ENCODE measurements at places on chromosomes 13 and 19.

- DNase-seq: no peak
These were observed at the start of gene SBSN for GRCh38 chr19:35528218-35529038. Gene SBSN (minus strand): TSS chr19:35528311. CDS start chr19:35528281, 30 bp downstream.

- DNase-seq: no peak
These were observed 1.3 kb downstream of the LSR start for GRCh38 chr19:35249848-35250711.

DNA sequence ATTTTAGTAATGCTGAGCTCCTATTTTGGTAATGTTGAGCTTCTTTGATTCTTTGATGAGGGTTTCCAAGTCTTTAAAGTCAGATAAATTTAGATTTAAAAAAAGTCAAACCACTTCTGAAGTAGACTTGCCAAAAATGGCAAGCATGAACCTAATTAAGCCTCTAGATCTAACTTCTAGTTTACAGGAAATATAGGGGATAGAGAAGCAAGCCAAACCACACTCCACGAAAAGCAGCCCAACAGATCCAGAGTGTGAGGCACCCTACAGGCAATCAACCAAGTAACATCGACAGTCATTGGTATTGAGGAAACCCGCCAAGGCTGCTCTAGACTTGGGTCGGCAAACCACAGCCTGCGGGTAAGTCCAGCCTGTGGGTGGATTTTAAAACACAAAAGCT is 3.7 kb downstream of the GGACT start:
- DNase-seq: no peak

DNA sequence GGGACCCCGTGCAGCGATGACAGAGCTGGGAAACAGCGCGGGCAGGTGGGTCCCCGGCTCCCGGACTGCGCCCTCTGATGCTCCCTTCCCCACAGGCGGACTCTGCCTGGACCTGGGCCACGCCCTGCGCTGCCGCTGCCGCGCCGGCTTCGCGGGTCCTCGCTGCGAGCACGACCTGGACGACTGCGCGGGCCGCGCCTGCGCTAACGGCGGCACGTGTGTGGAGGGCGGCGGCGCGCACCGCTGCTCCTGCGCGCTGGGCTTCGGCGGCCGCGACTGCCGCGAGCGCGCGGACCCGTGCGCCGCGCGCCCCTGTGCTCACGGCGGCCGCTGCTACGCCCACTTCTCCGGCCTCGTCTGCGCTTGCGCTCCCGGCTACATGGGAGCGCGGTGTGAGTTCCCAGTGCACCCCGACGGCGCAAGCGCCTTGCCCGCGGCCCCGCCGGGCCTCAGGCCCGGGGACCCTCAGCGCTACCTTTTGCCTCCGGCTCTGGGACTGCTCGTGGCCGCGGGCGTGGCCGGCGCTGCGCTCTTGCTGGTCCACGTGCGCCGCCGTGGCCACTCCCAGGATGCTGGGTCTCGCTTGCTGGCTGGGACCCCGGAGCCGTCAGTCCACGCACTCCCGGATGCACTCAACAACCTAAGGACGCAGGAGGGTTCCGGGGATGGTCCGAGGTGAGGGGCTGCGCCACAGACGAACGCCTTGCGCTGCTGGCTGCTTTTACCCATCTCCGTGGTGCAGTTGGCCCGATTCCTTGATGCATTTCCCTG is 7.8 kb upstream of the SELENOV start:
- DNase-seq: no peak

DNA sequence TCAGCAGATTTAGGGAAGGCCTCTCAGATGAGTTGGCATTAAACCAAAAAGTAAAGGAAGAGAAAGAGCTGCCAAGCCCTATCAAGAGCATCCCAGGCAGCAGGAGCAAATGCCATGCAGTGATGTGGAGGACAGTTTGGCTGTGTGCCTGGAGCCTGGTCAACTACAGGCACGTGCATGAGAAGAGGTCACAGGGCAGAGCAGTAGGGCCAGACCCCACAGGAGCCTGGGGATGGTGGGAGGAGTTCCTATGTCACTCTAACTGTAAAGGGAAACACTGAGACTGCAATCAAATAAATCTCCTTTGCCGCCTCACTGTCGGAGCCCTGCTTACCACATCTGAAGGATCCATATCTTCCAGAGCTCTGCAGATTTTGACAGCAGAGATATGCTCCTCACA is 240.5 kb downstream of the ENOX1 start:
- DNase-seq: no peak

DNA sequence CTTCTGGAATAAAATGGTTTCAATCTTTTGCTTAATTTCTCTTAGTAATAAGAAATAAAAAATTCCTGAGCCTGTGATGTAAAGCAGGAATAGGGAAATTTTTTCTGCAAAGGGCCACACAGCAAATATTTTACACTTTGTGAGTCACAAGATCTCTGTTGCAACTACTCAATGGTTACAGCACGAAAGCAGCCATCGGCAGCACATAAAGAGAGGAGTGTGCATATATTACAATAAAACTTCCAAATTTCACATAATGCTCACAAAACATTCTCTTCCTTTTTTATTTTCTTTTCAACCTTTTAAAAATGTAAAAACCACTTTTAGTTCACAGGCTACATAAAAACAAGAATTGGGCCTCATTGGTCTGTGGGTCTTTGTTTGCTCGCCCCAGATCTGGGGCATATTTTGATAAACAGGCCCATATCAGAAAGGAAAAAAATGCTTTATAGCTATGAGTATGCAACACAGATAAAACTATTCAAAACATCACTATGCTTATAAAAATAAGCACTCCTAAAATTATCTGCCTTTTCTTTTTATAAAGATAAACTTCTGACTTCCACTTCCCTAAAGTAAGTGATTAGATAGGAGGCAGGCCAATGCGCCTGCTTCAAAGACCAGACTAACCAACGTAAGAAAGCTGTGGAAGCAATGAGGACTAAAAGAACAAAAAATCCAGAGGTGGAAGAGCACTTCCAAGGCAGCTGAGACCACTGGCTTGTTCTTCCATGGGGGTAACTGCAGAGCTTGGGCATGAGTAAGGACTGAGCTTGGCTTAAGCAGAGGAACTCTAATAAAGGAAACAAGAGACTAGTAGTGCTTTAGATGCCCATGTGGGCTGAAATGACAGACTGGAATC is 26.5 kb downstream of the MYCBP2 start:
- DNase-seq: peak; percentile 61

- no peak for DNase-seq
These were observed 54.8 kb upstream of the LATS2 start for GRCh38 chr13:21116141-21116540.

DNA sequence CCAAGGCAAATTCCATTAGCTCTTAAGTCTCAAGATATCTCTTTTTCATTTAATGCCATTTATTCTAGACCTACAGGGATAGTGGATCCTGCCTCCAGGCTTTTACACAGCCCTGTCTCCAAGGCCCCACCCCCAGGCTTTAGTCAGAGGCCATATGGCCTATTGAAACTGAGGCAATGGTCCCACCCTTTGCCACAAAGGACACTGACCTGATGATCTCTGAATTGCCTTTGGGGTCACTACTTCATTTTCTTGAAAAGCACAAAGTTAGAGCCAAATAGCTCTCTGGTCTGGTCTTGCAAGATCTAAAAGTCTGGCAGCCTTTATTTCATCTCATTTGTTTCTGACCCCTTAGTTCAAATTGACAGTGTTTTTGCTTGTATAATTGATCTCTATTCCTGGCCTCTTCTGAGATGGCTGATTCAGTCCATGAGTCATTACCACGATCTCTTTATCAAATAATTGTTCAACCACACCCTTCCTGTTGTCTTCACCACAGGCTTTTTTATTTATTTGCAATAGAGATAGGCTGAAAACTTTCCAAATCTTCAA is 209.8 kb downstream of the FGF14 start:
- DNase-seq: no peak

GRCh38 chr19:17406887-17407196 is 1.4 kb upstream of the BST2 start:
- no peak for DNase-seq

DNA sequence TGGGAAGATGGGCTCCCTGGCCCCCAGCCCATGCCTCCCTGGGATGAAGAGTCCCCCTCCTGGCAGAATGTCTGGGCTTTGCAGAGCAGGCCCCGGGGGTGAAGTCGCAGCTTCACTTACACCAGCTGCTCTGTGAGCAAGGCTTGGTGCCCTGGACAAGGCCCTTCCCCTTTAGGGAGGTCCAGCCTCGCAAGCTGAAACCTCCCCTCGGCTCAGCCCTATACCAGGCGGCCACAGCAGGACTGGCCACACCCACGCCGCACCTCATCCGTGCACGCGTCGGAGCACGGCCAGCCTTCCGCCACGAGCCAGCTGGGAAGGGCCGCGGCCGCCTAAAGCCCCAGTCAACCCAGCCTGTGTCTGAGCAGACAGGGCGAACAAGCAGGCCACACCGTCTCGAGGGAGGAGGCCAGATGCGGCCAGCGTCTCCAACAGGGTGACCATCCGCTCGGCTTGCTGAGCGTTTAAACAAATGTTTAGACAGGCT is 83.2 kb upstream of the MCF2L start:
- no peak for DNase-seq

GRCh38 chr19:49874503-49875157 is 2.5 kb downstream of the AKT1S1 start:
- DNase-seq: no peak

- DNase-seq: peak; percentile 86
These were observed 405.0 kb downstream of the COG6 start for GRCh38 chr13:40060296-40061007.

DNA sequence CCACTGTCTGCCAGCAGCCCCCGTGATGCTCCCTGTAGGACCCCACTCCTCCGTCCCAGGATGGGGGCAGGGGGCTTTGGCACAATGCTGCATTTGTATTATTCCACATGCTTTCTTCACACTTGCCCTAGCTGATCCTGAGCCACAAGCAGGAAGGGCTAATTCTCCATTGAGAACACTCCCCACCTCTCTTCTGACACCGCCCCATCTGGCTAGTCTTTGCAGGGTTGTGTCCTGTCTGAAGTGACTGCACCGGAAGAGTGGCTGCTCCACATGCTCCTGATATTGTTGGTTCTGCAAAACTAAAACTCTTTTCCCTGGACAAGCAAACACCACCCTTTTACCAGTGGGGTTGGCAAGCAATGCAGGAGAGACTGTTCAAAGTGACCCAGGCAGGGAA is 18.0 kb downstream of the ZNF574 start:
- DNase-seq: no peak

GRCh38 chr19:50720921-50721381 is 1.3 kb upstream of the SHANK1 start:
- DNase-seq: peak; percentile 94

DNA sequence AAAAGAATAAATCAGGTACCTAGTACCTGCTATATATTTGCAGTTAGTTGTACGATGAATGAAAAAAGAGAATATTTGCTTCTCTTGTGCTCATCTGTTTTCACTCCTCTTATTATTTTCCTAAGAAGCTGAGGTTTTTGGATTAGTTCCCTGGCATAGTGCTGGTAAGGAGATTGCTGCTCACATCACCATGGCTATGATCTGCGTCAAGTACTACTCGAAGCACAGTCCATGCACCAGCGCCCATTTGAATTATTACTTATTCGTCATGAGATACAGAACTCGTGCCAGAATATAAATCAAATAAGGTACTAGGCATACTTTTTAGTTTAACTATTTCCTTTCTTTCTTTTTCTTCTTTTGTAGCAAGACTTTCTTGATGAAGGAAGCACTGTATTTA is 7.1 kb downstream of the SERTM1 start:
- no peak for DNase-seq

DNA sequence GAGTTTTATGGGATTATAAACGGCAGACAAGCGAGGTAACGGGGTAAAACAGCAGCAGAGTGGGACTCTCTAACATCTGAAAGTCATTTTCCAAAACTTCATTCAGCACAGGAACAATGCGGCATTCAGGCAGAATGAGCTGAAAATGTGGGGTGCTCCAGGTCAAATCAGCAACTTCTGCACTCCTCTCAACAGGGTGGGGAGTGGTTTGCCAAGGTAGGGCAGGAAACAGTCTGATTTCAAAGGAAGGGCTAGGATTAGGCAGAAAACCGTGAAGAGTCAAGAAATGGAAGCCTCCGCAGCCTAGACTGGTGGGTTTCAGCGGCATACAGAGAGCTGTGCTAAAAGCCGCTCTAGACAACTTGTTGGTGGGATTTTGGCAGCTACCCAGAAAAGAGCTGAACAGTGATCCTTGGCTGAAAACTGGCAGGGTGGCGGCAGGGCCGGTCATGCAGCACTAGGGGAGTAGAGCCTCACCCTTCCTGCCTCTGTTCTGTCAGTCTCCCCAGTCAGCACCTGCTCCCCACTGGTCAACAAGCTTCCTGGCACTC is 154.2 kb upstream of the KLF12 start:
- no peak for DNase-seq

DNA sequence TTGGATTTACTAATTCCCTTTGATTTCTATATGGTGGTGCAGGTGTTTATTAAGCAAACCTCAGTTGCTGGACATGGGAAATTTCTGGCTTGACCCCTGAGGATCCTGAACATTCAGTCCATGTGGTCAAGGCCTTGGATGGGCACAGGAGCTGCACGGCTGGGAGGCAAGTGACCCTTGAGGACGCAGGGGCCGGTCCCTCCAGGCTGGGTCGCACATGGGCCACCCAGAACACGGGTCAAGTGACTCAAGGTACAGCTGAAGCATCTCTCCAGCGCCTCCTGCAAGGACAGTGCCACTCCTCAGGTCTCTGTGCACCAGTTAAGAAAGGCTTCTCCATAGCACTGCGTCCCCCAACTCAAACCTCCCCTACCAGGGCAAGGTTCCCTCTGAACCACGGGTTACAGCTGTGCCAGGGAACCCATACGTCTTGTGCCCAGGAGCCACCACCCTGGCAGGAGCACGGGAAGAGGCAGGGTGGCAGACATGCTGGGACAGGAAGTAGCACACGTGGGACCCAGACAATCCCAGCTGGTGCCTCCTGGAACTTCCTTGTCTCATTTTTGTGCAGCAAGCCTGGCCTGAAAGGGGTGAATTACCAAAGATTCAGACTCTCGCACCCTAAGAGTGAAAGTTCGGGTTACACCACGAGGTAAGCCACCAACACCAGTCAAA is 93.1 kb downstream of the SPACA7 start:
- DNase-seq: no peak
